ENCODE measurements at places on chromosomes 12 and 14.

DNA sequence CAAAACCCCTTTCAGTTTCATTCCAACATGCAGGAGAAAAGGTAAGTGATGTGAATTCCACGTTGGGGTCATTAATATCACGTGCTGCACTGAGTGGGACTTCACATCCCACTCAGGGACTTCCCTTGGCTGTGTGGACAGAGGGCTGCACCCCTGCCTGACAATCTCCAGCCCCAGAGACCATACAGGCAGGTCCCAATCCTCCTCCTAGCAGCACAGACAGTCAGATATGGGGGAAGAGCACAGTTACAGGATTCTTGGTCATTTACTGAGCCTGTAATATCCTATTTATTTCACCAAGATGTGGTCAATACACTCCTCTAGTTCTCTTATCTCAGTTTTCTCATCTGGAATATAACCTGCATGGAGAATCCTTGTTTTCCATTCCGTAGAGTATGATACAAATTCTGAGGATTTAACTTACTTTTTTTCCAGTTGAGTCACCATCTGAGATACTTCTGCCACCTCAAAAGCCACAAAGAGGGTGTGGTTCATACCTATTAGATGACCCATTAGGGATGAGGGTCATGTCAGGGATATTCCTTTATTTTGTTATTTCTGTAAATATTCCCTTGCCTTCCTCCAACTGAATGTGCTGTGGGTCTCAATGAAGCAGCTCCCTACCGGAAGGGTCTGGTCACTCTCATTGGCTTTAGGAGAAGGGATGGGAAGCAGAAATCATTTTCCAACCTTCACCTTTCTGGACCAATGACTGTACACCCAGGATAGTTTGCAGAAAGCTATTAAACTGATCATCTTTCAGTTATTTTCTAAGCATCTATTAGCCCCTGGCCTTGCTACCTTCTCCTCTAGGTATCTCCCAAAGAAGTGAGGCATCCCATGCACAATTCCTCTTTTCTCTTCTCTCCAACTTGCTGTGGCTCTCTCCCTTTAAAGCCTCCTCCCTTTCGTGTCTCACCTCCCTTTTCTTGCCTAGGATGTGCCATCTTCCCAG is 43.0 kb upstream of the NTF3 start:
- no peak for DNase-seq

GRCh38 chr12:88591343-88591742 is 11.1 kb upstream of the KITLG start:
- DNase-seq: no peak

DNA sequence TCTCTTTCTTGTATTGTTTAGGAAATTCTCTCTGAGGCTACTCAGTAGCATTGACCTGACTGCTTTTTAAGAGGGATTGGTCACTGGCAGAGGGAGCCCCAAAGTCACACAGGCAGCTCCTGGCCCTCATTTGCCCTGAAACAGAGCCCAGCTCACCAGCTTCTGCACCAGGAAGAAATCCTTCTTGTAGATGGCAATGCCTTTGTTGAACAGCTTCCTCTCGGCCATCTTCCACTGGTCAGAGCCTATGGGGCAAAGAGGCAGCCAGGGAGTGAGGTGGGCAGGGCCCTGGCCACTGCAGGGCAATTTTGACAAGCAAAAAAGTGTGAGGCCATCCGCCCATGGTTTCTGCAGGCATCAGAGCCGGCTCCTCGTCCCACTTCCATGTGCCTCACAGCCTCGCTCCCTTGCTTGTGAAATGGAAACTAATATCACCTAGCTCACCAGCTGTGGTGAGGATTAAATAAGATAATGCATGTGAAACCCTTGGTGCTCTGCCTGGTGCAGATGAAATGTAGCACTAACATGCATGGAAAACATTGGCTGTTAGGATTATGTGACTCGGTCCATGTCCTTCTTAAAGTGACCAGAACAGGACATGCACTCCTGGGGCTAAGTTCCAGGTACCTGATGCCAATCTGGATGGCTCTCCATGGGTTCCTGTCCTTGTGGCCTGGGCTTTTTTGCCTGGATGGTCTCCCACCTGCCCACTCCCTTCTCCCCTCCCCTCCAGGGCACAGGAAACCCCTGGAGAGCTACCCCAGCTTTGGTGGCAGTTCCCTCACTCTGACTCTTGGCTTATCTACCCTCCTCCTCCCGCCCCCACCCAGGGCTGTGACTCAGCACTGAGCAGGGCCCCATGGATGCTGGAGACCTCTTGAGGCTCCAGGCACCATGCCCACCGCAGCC is 11.2 kb upstream of the PNMA1 start:
- no peak for DNase-seq

DNA sequence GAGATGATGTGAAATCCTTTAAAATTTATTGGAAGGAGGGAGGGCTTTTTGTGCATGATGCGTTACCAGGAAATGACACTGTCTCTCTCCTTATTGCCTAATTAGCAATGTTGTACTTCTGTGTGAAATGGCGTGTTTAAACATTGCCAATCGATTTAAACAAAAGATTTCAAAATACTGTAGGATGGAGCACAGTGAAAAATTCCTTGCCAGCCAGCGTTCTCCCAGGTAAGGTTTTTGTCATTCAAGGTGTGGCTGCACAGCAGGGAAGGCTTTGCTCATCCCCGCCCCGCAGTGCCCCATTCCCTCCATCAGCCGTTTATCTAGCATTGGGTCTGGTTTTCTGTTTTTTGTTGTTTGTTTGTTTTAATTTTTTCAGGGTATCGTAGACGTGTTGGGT is 137.3 kb downstream of the CACNA1C start:
- no peak for DNase-seq

DNA sequence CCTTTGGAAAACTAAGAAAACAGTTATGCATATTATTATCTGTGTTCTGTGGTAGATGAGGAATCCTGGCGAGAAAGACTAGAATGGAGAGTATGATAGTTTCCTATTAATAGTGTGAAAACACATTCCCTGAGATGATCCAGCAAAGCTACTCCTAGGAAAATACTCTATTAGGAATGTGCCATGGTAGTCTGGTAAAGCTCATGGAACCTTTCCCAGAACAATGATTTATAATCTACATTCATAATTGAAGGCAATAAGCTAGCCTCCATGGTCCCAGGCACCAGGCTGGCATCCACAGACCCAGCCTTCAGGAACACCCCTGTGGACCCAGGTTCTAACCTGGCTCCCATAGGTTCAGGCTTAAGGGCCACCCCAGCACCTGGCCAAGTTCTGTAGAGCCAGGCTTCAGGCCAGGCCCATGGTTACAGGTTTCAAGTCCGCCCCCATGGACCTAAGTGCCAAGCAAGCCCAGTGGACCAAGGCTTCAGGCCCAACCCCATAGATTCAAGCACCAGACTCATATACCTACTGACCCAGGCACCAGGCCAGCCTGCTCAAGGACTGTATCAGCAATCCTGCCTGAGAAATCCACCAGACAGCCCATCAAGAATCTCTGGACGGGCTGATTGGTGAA is 72.2 kb downstream of the ITPR2 start:
- no peak for DNase-seq

DNA sequence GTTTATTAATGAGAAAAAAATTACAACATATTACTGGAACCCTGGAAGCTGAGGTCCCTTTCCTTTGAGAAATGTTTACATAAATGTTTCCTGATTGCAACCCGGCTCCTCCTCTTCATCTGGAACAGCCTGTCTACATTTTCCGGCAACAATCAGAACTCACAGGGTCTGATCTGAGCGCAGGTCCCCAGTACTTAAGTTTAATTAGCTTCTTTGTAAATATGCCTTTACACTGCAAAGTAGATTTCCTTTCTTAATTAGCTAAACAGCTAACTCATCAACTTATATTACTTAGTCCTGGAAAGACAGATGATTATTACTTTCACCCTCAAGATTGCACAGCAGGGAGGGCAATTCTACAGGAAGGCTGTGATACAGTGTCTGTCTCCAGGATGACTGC is 213.0 kb downstream of the MON2 start:
- no peak for DNase-seq

DNA sequence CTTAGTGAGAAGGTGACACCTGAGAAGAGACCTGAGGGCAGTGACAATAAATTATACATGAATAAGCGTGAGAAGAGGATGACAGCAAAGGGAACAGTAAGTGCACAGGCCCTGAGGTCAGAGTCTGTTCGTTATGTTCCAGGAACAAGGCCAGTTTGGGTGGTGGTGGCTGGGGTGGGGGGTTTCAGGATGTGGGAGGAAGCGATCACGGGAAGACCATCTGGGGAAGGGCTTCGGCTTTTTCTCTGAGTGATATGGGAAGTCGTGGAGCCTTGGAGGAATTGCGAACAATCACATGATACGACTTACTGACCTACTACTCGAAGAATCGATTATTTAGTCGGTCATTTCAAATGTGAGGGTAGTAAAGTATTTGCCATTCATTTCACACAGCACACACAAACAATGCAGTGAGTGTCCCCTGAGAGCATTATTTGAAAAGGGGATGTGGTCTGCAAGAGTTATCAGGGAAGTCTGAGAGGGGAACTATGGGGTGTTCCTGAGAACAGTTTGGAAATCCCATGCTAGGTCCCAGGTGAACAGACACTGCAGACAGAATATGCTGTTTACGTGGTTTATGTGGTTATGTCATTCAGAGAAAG is 94.7 kb downstream of the SLC38A1 start:
- DNase-seq: no peak

DNA sequence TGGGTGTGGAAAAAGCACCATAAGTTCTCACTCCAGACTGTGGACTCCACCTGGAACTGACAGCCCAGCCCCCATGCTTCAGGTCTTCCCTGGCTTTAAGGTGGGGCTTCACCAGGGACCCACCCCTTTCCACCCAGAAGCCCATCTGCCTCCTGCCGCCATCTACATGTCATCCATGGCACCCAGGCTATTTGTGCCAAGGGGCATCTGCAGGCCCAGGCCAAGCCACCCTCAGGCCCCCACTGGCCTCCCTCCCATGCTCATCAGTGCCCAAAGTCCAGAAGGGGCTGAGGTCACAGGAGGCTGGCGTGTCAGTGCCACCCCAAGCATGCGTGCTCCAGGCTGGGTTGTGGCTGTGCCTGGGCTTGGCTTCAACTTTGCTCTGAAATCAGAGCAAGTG is 212.2 kb upstream of the DIO3 start:
- no peak for DNase-seq

- no peak for DNase-seq
These were observed 79.3 kb downstream of the TMEM121 start for GRCh38 chr14:105605464-105606304.

GRCh38 chr14:100965296-100965695 is 61.8 kb upstream of the RTL1 start:
- DNase-seq: no peak

DNA sequence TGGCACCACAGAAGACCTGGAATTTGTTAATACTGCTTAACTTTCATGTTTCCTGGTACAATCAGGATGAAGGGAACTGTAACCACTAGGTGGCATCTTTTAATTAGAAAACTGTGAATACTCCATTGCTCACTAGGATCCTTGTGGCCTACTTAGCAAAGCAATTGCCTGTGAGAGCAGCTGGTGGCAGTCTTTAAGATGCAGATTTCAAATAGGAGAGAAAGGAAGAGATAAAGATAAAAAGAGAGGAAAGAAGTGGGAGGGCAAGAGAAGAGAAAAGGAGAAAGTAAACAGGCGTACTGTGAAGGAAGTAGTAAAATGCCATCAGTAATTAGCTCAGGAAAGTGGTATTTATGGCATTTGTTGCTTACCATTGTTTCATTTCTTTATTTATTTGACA is 114.5 kb downstream of the RAD51B start:
- peak; percentile 32 for DNase-seq

DNA sequence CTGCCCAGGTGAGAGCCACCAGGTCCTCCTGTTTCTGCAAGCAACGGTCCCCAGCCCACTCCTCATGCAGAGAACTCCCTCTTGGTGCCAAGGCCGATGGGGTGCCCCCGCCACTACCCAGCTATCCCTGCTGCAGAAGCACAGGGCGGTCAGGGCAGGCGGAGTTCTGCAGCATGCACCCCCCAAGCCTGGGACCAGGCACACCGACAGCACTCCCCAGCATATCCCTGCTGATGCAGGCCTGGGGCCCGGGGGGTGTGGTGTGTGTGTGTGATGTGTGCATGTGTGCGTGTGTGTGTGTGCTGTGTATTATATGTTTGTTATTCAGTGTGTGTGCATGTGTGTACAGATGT is 27.7 kb upstream of the FZD10 start:
- no peak for DNase-seq

GRCh38 chr14:104172349-104172748 is 34.0 kb downstream of the KIF26A start:
- DNase-seq: no peak

- no peak for DNase-seq
These were observed 222.3 kb downstream of the RAD51B start for GRCh38 chr14:68041876-68042354.

- no peak for DNase-seq
These were observed 184.0 kb upstream of the SYT1 start for GRCh38 chr12:78680596-78680995.

- no peak for DNase-seq
These were observed 271.8 kb downstream of the TRHDE start for GRCh38 chr12:72543777-72544467.

GRCh38 chr14:28767853-28768741 is 1.5 kb downstream of the FOXG1 start:
- no peak for DNase-seq

DNA sequence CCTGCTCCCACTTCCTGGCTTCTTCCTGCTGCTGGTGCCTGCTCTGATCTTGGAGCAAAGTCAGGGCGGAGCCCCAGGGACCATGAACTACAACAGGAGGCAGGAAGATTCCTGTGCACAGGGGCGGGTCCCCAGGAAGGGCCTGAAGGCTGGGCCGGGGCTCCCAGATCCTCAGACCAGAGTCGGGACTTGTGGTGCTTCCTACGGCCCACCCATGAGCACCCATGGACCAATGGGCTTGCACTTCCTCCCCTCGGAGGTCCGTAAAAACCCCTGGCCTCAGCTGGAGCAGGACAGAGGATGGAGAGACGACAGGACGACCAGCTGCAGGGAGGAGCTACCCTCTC is 1287.1 kb downstream of the TMEM121 start:
- no peak for DNase-seq

DNA sequence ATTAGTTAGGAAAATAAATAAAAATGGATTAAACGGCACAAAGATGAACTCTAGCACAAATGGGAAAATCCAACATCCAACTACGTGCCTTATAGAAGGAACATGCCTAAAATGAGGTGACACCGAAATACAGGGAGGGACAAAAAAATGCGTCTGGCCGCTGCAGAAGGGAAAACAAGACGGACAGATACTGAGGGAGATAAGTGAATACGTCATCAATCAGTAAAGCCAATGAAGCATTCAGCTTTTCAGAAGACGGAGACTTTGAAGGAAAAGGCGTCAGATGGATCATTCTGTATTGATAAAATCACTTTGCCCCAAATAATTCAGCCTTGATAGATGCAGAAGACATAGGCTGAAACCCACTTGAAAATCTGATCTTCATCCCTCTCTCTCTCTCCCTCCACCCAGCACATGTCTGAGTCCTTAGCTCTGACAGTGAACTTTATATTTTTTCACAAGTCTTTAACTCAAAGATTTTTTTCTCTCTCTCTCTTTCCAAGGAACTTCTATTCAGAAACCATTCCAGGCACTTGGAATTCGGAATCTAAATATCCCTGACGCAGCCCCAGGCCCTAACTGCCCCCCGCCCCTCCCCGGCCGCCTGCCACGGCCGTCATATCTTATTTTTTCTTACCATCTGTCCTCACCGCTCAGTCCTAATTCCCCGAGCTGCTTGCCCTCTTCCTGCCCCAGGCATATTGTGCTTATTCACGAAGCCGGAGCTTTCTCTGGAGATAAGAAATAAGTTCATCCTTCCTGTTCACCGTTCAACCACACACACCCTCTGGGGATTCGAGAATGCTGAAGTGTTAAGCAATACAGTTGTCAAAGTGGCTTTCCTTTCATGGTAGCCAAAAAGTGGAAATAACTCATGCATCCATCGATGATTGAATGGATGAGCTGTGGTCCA is 35.5 kb upstream of the RFLNA start:
- DNase-seq: no peak
